Esophagus mucosa (tissue), 1 donor: ENCODE measurements at places on chromosomes 16 and 17.
A peak's percentile ranks its signal among the peaks of the same experiment; 100 is the strongest.

DNA sequence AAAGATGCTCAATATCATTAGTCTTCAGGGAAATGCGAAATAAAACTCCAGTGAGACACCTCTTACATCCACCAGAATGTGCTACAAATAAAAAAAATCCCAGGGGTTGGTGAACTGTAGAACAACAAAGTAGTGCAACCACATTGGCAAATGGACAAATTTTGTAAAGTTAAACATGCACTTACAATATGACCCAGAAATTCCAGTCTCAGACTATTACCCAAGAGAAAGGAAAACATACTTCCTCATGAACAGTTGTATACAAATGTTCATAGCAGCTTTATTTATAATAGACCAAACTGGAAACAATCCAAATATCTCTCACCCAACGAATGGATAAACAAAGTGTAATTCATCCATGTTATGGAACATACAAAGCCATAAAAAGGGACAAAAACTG, 239.5 kb downstream of the ABCC12 start:
- no peak for ATAC-seq

DNA sequence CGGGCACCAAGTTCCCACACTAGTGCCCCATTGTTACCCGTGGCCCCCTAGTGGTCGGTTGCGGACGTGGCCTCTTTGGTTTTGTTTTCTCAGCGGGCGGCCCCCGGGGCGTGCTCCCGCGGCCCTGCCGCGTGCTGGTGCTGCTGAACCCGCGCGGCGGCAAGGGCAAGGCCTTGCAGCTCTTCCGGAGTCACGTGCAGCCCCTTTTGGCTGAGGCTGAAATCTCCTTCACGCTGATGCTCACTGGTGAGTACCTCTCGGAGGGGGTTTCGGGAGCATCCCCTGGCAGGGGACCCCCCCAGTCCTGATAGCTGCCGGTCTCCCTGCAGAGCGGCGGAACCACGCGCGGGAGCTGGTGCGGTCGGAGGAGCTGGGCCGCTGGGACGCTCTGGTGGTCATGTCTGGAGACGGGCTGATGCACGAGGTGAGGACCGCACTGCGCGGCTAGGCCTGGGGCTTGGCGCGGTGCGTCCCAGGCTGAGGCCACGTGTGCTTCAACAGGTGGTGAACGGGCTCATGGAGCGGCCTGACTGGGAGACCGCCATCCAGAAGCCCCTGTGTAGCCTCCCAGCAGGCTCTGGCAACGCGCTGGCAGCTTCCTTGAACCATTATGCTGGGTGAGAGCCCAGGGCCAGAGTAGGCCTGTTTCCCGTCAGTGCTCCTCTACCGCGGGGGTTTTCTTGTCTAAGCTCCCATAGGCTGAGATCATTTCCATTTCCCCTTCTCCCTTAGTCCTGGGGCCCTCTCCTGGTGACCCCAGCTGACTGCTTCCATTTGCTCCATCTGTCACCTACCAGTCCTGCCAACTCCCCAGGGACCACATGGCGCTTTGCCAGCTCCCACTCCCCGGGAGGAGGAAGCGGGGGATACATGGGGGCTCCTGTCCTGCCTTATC, 1.7 kb downstream of the SPHK1 start:
- ATAC-seq, result peak; percentile 48

GRCh38 chr16:59249011-59249410, 514.9 kb upstream of the GOT2 start:
- ATAC-seq, result no peak

DNA sequence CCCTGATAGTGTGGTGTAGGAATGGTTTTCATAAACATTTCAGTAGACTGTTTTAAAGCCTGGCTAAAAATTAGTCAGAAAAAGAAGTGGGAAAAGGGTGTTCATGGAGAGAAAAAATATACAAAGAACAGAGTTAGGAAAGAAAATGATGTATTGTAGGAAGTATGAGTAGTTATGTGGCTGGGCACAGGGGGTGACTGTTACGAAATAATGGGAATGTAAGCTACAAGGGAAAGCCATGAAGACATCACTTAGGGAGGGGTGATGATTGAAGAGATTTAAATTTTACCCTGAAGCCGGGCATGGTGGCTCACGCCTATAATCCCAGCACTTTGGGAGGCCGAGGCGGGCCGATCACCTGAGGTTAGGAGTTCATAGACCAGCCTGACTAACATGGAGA, 55.3 kb downstream of the NUP88 start:
- ATAC-seq, result peak; percentile 65

- ATAC-seq, result no peak
Observed at GRCh38 chr16:54060599-54061421, 225.8 kb downstream of the IRX3 start.

- no peak for ATAC-seq
Observed at GRCh38 chr17:62565817-62566216, 61.7 kb upstream of the MRC2 start.
